ENCODE measurements at places on chromosomes 11 and 22.

- no peak for DNase-seq
Observed at GRCh38 chr11:2664376-2664775, 35.4 kb downstream of the KCNQ1OT1 start.

DNA sequence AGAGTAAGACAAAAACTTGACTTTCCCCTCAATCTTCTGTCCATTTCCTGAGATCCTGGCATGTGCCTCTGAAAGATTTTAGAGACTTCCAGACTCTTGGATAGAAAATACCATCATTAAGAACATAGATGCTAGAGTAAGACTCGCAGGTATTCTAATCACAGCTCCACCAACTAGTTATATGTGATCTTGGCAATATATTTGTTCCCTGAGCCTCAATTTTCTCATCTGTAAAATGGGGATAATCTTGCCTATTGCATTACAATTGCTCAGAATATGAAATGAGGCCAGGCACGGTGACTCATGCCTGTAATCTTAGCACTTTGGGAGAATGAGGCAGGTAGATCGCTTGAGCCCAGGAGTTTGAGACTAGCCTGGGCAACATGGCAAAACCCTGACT is 10.7 kb downstream of the RHOG start:
- DNase-seq = no peak

DNA sequence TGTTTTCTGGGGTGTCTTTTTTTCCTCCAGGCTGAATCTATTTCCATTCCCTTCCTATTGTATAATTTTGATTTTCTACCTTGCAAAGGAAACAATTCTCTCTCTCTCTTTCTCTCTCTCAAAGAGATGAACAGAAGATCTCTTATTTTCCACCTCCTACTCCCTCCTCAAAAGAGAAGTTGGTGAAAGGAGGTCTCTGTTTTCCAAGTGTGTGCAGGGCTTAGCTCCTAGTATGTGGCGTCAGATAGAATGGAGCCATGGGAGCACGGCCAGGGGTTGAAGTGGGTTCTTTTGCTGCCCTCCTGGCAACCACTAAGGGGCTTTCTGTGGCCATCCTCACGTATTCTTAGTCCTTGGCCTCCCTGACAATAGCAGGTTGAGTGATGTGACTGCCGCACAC is 480 bp downstream of the TRIM34 start:
- no peak for DNase-seq

DNA sequence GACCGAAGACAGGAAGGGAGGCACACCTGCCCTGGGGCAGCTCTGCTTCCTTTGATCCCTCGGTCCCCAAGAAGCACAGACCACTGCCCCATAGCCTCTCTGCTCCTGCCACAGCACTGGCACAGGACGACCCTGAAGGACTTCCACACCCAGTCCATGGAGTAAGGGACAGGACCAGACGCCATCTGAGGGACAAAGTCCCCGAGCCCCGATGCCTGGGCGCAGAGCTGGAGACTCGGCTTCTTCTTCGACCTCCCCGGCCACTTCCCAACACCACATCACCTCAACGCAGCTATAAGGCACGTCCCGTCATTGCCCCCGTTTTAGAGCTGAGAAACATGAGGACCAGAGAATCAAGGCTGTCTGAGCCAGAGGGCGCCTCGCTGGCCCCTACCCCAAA is 310.5 kb downstream of the BRD1 start:
- DNase-seq = no peak

- DNase-seq = no peak
Observed at GRCh38 chr11:69603111-69603836, 37.7 kb upstream of the CCND1 start.

DNA sequence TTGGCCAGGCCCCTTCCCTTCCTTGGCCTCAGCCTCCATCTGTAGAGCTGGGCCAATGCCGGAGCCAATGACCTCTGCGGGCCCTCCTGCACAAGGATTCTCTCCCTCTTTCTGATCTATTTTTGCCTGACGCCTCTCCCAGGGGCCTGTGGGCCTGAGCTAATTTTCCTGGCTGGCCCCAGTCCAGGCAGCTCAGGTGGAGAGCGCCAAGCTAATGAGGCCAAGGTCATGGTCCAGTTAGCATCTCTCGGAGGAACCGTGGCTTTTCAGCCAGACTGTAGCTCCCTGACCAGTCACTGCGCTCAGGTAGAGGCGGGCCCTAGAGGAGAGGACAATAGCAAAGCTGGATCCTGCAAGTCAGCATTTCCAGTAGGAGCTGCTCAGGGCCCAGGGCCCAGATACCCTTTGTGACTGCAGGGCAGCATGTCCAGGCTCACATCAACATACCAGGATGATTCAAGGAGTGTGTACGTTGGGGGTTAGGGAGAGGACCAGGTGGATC is 43.5 kb downstream of the APOL3 start:
- DNase-seq = no peak

DNA sequence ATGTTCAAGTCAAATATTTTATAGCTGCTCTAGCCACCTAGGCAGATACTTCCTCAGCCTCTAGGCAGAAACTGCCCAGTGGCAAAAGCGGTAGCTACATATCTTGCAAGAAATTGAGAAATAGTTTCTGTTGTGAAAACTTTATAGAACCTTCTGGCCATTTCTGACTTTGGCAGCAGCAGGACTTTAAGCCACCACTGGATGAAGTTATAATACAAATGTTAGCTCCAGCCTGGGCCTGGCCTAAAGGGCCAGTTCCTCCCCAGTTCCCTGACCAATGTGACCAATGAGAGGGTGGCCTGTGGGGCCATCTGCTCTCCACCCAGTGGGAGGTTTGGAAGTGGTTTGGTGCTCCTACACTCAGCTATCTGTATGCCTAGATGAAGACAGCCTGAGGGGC is 254.0 kb upstream of the NARS2 start:
- no peak for DNase-seq

DNA sequence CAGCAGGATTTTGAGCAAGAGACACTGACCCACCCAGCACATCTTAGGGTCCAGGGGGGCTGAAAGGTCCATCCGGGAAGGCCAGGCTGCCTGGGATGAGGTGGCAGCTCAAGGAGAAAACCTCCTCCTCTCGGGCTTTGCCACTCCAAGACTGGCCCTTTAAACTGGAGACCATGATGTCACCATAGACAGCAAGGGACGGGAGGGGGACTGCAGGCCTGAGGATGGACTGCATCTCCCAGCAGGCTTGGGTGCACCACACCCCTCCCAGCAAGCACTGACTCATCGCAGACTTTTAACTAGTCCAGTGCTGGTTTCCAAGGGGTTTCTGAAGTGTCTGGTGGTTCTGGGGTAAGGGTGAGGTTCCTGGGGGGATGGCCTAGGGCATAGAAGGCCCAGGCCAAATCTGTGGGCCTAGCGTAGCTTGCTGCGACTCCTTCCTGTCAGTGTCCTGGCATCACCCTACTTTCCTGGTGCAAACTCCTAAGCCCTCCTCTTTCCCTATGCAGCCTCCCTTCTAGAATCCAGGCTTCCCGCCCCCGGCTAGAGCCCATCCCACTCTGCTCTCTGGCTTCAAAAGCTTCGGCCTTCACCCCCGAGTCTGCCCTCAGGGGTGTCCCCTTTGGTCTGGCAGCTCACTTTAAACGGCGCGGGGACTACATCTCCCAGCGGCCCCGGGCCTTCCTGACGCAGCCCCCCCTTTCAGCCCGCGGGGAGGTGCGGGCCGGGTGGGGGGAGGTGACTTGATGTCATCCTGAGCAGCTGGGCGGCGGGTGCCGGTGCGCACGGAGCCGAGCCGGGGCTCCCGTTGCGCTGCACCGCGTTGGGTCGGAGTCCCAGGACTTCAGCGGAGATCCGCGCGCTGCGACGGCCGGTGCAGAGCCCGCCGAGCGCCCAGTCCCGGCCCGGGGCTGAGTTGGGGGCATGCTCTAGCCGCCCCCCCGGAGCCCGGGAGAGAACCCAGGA is at the start of gene PPP2R5B:
PPP2R5B (plus strand) TSS at position 746 of the 966 bp plus-strand sequence. CDS start 1,046 bp downstream, outside the sequence.
- DNase-seq = peak; percentile 89

GRCh38 chr11:75313513-75314272 is 37.8 kb downstream of the ARRB1 start:
- peak; percentile 40 for DNase-seq

GRCh38 chr11:113494021-113494420 is 18.8 kb upstream of the DRD2 start:
- no peak for DNase-seq

- no peak for DNase-seq
Observed at GRCh38 chr22:23306438-23306921, 126.2 kb downstream of the BCR start.

DNA sequence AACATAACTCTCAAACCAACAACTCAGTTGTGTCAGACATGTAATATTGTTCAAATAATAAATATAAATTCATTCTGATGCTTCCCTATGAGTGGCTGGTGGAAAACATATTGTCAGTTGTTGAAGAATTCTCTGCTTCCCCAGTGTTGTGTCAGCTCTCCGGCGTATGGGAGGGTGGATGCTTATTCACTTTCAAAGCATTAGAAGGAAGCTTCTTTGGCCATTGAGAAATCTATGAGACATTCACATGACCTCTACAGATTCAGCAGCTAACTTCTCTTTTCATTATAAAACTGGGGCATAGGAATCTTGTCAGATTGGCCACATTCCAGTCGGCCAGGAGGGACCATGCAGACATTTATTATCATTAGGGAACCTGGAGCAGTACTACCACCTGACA is 2.9 kb downstream of the OR51V1 start:
- DNase-seq = no peak

GRCh38 chr11:95922536-95923438 is 1.1 kb downstream of the MTMR2 start:
- no peak for DNase-seq

GRCh38 chr11:120978701-120979100 is 45.2 kb upstream of the TBCEL start:
- DNase-seq = no peak

- DNase-seq = peak; percentile 88
Observed at GRCh38 chr11:6646576-6646917, 9.1 kb downstream of the DCHS1 start.

GRCh38 chr11:47004595-47005033 is 68.1 kb downstream of the CSTPP1 start:
- peak; percentile 93 for DNase-seq
